Stimulated activated CD8-positive, alpha-beta memory T cell treated with anti-CD3 and anti-CD28 coated beads, Interleukin-7, amount 100 ng/mL, for 24 hours (primary cell): ENCODE measurements at places on chromosomes 11 and 22.

GRCh38 chr11:19811380-19811779, 98.7 kb downstream of the NAV2 start:
- no peak for DNase-seq

DNA sequence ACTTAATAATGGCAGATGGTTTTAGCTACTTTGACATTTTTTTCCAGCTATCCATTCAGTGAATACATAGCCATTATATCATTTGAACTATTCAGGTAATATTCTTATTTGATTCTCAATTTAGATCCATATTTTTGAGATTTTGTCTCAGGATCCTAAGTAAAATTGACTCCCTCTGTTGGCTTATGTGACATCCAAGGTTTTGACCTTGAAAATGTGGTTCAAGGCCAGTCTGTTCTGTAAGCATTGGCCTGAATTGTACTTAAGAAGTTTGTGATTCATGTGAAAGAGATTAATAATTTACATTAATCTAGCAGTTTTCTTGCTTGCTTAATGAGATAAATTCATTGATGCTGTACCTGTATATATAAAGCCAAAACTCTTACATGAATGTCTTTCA, 1.6 kb upstream of the SLC17A6 start:
- no peak for DNase-seq

- no peak for DNase-seq
These were observed 82.8 kb upstream of the E2F8 start for GRCh38 chr11:19323502-19323901.

DNA sequence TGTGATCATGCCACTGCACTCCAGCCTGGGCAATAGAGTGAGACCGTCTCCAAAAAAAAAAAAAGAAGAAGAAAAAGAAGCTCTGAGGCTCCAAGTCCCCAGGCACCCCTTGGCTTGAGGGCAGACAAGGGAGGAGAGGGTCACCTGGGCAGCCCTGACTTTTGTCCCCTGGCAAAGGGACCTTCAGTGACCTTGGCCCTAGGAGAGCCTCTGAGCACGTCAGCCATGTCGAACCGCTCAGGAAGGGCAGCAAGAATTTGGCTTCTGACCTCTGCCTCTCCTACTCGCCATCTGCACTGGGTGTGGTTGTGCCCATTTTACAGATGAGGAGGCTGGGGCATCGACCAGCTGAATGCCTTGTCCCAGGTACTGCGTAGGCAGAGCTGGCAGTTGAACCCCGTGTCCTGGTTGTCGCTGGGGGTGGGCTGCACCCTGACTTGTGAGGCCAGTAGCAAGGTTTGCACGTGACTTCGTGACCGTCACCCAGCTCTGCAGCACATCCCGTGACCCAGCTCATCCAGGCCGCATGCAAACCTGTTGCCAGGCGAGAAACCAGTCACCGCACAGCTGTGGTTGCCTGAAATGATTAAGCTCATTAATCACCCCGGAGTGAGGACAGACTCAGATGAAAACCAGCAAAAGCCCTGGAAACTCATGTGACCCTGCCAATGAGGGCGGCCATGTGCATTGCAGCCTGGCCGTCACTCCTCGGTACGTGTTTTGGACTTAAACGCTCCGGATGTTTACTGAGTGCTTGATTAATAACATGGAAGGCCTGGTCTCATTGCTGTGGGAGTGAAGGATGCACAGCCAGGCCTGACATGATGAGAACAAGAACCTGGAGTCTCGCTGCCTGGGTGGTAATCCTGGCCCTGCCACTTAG, 47.7 kb upstream of the PPP6R3 start:
- no peak for DNase-seq

DNA sequence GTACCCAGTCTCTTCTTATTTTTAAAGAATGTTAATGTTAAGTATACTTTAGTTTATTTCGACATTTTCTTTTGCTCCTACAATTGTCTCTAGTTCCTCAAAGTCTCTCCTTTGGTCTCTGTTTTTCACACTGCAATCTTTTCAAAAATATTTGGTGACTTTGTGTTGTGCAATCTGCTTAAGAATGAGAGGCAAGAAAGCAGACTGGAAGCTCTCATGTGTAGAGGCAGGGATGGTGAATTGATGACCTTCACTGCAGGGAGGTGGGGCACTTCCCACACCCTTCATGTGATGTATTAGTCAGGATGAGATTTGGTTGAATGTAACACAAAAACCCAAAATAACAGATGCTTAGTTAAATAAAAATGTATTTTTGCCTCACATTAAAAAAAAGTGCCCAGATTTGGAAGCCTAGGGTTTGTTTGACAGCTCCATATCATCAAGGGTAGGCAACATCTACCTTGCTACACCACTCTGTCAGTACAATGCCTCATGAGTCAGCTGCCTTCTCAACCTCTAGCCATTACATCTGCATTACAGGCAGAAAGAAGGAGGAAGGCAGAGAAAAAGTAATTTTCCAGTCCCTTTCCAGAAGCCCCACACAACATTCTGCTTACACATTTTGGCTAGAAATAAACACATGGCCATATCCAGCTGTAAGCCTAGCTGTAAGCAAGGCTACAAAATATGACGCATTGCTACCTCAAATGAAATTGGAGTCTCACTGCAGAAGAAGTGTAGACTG, 3.8 kb upstream of the MMP27 start:
- no peak for DNase-seq
